ENCODE measurements at places on chromosomes 7 and 10.

DNA sequence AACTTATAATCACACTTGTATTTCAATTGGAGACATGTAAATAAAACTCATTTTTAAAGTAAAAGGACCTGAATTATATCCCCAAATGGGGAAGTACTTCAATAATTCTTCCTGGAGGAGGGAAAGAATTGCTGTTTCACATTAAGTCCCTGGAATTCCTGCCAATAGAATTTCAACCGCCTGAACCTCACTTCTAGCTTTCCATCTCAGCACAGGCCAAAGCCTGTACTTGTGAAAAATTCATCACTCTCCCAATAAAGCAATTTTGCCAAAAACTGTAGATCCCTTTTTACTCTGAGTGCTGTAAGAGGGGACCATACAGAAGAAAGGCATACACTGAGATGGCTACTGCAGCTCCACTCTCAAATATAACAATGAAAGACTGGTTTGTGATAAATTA is 54.8 kb downstream of the CADPS2 start:
- no peak for DNase-seq

DNA sequence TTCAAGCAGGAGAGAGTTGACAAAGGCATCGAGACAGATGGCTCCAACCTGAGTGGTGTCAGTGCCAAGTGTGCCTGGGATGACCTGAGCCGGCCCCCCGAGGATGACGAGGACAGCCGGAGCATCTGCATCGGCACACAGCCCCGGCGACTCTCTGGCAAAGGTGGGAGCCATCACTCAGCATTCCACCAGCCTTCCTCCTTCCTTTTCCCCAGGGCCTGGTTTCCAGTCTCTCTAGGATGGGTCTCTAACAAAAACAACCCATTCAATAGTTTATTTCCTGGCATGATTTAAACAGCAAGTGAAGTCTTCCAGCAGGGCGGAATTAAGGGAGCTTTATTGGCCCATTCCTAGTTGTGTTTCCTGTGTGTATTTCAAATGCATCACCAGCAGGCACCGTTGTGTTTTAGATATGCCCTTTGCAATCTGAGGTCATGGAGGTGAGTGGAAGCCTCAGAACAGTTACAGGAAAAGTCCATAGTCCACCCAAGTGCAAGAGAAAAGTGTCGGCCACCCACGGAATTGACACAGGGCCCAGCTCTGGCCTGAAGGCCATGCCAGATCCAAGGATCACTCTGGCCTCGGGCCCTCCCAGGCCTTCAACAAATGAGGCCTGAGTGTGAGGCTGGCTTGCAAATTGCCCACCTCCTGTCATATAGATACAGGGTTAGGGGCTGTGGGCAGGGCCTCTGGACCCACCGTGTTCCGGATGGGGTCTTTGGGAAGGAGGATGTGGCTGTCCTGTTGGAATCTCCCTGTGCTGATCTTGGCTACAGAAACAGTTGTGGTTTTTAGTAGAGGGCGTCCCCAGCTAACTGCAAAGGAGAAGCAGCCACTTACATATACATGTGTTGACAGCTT is 46.9 kb upstream of the TRIM8 start:
- no peak for DNase-seq

GRCh38 chr7:33024189-33024757 is 38.3 kb downstream of the NT5C3A start:
- no peak for DNase-seq

DNA sequence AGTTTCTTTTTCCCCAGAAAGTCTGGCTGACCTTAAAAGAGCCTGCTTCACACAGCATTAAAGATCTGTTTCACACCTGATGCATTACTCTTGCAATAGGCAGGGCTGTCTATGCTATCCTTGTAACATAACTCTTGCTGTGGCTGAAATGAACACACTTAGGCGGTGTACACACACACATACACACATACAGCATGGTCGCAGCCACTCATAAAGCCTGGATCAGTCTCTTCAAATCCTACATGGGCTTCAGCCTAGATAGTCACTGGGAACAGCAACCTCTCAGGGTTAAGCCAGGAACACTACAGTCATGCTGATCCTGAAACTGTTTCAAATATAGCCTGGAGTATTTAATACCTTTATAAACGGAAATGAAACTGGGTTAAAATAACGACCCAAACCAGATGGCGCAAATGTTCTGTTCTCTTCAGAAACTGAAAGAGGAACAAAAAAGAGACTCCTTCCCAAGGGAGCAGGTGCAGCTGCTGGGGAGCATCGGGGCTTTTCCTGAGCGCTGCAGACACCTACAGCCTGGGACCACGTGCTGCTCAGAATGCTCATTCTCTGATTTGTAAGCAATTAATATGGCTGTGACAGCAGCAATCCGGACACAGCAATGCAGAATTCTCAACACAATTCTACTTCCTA is 61.0 kb upstream of the SFMBT2 start:
- peak; percentile 62 for DNase-seq

- no peak for DNase-seq
Observed at GRCh38 chr7:85602196-85602595, 415.3 kb upstream of the SEMA3D start.

GRCh38 chr10:91105269-91105668 is 115.2 kb upstream of the PCGF5 start:
- no peak for DNase-seq

GRCh38 chr10:118760265-118760664 is 5.5 kb upstream of the CACUL1 start:
- no peak for DNase-seq

DNA sequence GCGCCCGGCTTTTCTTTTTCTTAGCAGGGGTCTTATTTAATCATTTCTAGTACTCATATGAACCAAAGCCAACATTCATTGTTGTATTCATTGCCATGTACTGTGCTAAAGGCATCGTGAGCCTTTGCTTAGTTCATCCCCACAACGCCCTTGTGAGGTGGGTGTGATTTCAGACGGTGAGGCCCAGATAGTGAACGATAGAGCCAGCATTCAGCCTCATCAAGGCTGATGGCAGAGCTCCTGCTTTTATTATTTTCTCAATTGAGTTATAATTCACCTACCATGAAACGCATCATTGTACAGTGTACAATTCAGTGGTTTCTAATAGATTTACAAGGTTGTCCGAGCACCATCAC is 50.1 kb downstream of the HK1 start:
- DNase-seq: no peak

- DNase-seq: no peak
Observed at GRCh38 chr10:21530168-21530567, 3.9 kb upstream of the MLLT10 start.

- no peak for DNase-seq
Observed at GRCh38 chr10:1674501-1674900, 62.8 kb downstream of the ADARB2 start.

DNA sequence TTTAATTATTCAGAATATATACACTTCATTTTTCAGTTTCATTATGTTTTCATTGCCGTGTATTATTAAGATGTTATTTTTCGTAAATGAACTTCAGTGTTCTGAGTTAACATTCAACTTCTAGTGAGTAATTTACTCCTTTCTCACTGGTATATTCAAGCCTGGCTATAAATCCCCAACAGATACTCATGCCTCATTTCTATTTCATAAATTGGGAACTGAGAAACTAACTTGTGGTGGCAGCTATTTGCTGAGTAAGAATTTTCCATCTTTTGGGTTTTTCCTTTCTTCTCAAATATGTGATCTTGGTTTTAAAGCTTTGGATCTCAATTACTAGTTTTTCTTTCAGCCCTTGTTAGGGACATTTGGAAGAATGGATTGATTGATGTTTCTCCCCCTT is 281.1 kb downstream of the CDK14 start:
- no peak for DNase-seq

- no peak for DNase-seq
Observed at GRCh38 chr10:70851597-70852475, 36.1 kb downstream of the SGPL1 start.

- peak; percentile 82 for DNase-seq
Observed at GRCh38 chr10:79266543-79267312, 80.5 kb upstream of the PPIF start.

GRCh38 chr7:145016068-145016467 is 180.2 kb upstream of the TPK1 start:
- no peak for DNase-seq

DNA sequence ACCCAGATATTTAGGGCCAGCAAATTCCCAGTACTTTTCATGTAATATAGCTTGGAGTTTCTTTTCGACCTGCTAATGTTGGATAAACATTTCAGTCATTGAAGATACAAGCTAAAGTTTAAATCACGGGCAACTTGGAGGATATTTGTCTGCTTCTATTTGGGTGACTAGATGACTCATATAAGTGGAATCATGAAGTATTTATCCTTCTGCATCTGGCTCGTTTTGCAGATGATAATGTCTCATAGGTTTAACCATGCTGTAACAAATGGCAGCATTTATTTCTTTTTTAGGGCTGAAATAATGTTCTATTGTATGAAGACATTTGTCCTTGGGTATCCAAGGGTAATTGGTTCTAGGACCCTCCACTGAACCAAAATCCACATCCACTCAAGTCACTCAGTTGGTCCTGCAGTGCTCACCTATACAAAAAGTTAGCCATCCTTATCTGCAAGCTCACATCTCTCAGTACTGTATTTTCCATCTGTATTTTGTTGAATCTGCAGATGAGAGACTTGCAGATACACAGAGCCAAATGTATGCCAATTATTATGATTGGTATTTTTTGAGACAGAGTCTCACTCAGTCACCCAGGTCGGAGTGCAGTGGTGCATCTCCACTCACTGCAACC is 187.2 kb upstream of the CSTF2T start:
- no peak for DNase-seq

DNA sequence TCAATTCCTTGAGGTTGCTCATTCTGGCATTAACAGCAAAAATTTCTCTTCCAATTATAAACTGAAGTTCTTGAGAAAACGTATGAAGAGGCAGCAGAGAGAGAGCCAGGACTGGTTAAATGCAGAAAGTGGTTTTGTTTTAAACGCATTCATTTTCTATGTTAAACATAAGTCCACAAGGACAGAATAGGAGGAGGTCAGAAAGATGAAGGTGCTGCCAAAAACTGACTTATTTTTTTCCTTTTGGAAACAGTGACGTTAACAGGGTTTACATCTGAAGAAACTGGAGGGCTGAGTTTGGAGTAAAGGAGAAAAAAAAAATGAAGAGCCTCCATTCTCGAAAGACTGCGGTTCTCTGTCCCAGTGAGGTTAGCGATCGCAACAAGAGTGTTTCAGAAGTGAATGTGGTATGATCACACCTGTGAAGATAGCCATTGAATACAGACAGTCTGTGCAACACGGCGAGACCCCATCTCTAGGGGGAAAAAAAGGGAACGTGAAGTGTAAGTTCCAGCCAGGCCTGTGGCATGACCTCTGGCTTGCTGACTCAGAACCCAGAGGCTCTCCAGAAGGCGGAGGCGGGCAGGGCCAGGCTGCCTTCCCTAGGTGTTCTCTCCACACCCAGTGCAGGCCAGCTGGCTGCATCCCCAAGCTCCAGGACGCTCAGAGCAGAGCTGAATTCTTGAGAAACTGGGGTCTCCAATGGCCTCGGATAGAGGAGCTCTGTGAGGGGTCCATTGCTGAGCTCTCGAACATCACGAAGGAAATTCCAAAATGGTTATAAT is 84.0 kb downstream of the CHST15 start:
- no peak for DNase-seq

GRCh38 chr10:10530313-10530712 is 487.4 kb upstream of the CELF2 start:
- no peak for DNase-seq

- DNase-seq: no peak
Observed at GRCh38 chr10:78889536-78890063, 179.2 kb upstream of the ZMIZ1 start.

DNA sequence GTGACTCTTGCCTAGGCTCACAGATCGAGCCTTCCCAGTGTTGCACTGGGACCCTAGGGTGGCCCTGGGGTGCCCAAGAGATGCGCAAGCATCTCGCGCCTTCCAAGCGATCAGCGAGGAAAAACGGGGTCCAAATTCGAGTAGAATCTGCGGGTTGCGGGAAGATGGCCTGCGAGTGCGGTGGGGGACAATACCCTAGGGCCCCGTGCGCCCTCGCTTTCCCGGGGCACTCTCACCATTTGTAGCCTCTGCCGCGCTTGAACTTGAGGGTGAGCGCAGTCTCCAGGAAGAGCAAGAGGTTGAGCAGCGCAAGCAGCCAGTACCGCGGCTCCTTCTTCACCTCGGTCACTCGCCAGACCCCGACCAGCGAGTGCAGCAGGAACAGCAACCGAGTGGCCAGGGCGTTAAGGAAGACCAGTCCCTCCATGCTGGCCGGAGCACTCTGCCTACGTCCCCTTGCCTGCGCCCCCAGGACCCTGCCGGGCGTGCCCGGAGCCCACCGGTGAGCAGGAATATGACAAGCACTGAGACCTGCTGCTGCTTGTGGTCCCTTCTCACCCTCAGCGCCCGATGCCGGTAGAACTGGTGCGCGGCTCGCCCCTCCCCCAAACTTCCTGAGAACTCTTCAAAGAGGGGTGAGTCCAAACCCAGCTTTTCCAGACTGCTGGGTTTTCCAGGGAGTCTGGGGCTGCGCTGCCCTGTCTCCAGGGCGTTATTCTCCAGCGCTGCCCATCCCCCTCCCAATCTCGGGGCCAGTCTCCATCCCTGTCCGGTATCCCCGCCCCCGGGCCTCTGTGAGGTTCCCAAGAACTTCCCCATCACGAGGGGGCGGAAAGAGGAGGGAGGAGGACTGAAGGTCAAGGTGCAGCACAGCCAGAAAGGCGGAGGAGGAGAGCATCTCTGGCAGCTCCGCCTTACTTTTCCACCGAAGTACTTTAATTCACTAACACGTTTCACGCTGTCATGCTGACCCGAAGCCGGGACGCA is at the start of gene TMEM26:
TSS of gene TMEM26 (minus strand) at position 727 of the 987 bp plus-strand sequence. CDS start at position 427, 300 bp downstream.
- peak; percentile 45 for DNase-seq
